Hematopoietic multipotent progenitor cell (in vitro differentiated cells): ENCODE measurements at places on chromosomes 12 and 14. TPM values are rescaled to one million over a fixed set of nuclear protein-coding genes. Genes with fewer than 3 reads are reported as not detected.
A peak's percentile ranks its signal among the peaks of the same experiment; 100 is the strongest.

The MIA2 gene
- total RNA-seq, result 7.8 TPM

The IAPP gene
- not detected for total RNA-seq

- DNase-seq, result no peak
Measured at GRCh38 chr12:120241561-120242274, 23.8 kb downstream of the PXN start.

The TCP11L2 gene
- total RNA-seq, result 60.1 TPM

GRCh38 chr12:75868501-75868900 lies 163.1 kb downstream of the PHLDA1 start:
- no peak for DNase-seq

GRCh38 chr12:8698132-8698851 lies 501 bp downstream of the RIMKLB start:
- peak; percentile 52 for DNase-seq

- no peak for DNase-seq
Measured at GRCh38 chr14:89992273-89992672, 36.5 kb downstream of the TDP1 start.

DNA sequence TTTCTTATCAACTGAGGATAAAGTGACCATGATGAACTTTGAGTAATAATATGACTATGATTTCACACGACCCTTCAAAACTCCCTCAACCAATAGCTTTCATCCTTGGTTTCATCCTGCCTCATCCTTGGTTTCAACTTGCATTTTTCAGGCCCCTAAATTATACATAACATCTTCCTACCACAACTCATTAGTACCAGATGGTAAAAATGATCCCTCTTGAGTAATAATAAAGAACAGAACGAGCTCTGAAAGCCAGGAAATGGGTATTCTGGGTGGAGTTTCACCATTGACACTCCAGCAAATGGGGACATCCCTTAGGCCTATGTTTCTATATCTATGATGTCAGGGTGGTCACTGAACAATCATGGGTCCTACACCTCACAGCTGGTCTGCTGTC lies 72.1 kb upstream of the LMNTD1 start:
- DNase-seq, result no peak

DNA sequence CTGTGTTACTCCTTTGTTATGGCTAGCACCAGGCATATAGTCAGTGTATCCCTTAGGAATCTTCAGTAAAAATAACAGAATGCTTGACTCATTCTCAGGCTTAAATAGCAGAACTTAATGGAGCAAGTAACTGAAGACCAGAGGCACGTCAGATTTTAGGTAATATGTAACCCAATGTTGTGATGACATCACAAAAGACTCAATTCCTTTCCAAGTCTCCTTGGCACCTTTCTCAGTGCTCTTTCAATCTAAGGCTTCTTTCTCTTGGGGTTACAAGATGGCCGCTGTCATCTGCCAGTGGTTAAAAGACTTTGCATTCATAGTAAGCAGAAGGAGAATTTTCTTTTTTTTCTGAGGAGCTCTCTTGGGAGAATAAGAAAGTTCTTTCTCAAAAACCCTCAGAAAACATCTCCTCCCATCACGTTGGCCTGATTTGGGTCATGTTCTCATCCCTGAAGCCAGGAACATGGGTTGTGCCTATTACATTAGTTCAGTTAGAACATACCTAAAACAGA lies 33.4 kb upstream of the DCN start:
- no peak for DNase-seq

DNA sequence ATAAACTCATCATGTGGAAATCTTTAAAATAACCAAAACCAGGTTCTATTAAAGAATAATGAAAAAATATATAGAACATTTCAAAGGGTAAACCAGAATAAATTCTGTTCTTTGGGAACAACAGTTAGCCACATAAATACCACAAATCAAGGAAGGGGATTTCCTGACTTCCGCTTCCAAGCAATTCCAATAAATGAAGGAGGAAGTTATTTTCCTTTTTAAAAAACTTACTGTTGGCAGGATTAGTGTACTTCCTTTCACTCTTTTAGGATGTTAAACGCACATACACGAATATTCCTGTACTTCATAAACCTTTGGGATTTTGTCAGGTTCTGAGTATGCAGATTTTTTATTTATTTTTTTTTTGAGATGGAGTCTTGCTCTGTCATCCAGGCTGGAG lies 13.7 kb upstream of the LIMA1 start:
- no peak for DNase-seq

- no peak for DNase-seq
Measured at GRCh38 chr14:32709027-32709426, 229.7 kb upstream of the NPAS3 start.

DNA sequence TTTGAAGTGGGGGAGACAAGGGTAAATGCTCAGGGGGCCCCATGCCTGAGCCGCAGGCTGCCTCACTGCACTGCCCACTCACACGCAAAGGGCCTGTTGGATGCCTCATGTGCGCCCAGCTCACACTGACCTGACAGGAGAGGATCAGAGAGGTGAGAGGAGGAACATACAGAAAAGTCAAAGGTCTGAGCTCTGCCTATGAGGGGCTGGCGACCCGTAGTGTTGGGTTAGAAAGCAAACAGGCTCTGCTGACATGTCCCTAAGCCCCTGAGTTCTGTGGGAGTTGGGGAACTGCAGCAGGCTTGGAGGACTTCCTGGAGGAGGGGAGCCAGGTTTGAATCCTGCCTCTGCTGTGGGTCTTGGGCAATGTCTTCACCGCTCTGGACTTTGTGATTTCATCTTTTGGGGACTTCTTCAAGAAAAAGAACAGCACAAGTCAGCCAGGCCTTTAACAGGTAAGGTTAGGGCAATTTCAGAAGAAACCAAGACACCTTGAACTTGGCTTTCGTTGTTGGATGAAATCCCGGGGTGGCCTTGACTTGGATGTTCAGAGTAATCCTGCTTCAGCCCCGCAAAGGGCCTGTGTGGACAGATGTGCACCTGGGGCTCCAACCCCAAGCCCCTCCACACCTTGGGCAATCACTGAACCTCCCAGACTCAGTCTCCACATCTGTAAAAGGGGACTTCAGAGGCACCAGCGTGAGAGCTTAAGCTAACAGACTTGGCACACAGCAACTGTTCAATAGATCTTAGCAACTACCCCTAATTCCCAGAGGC lies 116.8 kb downstream of the SCARB1 start:
- DNase-seq, result no peak

- DNase-seq, result no peak
Measured at GRCh38 chr12:107090711-107091110, 2.6 kb downstream of the CRY1 start.

The PTHLH gene
- 0.27 TPM for total RNA-seq

The B3GNT4 gene
- 0.27 TPM for total RNA-seq

- no peak for DNase-seq
Measured at GRCh38 chr12:71566655-71567054, 97.0 kb downstream of the ZFC3H1 start.

- no peak for DNase-seq
Measured at GRCh38 chr12:68290126-68290525, 36.7 kb upstream of the IL22 start.

GRCh38 chr14:37472906-37473305 lies 122.1 kb downstream of the FOXA1 start:
- DNase-seq, result no peak

DNA sequence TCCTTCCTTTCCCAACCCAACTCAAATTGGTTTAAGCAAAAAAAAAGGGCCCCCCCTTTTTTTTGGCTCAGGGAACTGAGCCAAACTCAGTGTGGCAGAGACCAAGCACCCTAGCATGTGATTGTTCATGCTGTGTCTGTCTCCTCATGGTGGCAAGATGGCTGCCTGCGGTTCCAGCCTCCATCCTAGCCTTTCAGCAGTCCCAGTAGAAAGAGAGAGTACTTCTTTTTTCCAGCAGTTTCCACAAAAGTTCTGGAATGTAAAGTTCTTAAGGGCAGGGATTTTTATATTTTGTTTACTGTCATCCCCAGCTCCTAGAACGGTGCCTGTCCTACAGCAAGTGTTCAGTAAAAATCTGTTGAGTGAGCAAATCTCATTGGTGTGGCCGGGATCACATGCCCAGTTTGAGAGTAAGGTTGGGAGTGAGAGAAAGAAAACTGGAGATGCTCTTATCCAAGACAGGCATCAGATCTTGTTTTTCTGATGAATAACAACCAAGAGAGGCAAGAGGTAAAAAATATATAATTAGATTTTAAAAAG lies 22.4 kb downstream of the CHST11 start:
- DNase-seq, result no peak

The TAS2R43 gene
- 5.4 TPM for total RNA-seq

The BAZ2A gene
- total RNA-seq, result 92.1 TPM

- DNase-seq, result no peak
Measured at GRCh38 chr14:55142466-55142865, 13.4 kb downstream of the LGALS3 start.

GRCh38 chr12:115618105-115618504 lies 659.4 kb downstream of the MED13L start:
- DNase-seq, result no peak

The PLEKHG7 gene
- total RNA-seq, result not detected

The LIN7A gene
- total RNA-seq, result 0.81 TPM

- peak; percentile 23 for DNase-seq
Measured at GRCh38 chr12:7989827-7990491, 42.6 kb upstream of the FOXJ2 start.

DNA sequence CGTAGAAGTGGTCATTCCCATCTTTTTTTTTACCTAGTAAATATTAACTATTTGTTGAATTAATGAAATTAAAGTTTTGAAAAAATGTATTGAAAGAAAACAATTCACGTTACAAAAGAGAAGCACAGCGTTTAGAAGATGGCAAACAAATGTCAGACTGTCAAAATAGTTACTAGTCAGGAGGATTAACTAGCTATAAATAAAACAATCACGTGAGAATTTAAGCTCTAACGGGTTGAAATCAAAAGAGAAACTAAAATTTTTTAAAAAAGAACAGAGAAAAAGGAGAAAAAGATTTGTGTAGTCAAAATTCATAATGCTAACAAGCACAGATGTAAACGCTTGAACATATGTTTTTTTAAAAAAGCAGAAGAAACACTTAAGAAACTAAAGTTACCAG lies 26.4 kb downstream of the DDHD1 start:
- peak; percentile 44 for DNase-seq

The NPAS3 gene
- 0.27 TPM for total RNA-seq

The ERP29 gene
- 79.4 TPM for total RNA-seq

DNA sequence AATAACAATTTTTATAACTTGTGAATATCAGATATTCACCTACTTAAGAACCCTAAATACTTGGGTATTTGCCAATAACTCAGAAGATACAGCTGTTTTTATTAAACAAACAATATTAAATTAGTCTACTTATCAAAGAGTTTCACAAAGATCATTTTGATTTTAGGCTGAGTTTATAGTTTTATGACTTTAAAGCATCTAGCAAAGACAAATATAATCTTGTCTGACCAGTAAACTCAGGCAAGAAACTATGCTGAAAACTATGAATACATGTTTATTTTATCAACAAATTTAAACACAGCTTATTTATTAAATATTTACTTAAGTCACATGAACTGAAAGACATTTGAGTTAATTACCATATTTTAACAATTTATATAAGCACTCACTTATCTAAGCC lies 18.5 kb upstream of the SERPINA1 start:
- DNase-seq, result no peak

The TEAD4 gene
- 0.27 TPM for total RNA-seq

- no peak for DNase-seq
Measured at GRCh38 chr14:34147461-34147860, 196.6 kb upstream of the EGLN3 start.

- DNase-seq, result no peak
Measured at GRCh38 chr12:81207664-81208063, 129.8 kb downstream of the ACSS3 start.

DNA sequence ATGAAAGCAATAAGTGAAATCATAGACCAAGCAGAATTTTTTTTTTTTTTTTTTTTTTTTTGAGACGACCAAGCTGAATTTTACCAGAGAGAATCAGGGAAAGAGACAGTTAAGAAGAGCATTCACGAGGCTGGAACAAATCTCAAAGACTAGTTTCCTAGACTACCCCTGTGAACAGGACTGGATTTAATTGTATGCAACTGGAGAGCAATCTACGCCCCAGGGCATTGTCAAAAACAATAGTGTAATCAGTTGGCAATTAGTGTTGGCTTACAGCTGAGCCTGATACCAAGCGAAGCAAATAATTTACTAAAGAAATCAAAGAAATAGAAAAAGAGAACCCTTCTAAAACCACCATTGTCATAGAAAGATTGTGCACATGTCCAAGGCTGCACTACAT lies 232.9 kb upstream of the CPNE8 start:
- no peak for DNase-seq

The PLD4 gene
- total RNA-seq, result 25.6 TPM

DNA sequence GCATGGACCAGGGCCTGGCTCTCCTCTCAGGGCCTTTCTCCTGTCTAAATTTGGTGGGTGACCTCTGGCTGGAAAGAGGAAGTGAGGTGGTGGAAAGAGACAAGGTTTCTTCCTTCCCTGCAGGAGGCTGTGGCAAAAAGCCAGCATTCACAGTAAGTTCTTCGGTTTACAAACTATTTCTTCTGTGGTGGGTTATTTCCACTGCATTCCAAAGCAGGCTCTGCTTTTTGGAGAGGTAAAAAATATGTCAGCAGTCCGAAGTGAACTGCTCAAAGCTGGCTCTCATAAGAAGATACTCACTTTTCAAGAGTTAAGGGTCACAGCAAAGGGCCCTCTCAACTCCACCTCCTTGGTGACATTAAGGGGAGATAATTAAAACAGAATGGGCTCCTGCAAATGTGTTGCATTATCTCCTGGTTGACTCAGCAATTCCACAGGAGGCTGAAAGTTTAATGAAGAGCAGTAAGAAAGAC lies 48.9 kb upstream of the POC1B start:
- peak; percentile 28 for DNase-seq

DNA sequence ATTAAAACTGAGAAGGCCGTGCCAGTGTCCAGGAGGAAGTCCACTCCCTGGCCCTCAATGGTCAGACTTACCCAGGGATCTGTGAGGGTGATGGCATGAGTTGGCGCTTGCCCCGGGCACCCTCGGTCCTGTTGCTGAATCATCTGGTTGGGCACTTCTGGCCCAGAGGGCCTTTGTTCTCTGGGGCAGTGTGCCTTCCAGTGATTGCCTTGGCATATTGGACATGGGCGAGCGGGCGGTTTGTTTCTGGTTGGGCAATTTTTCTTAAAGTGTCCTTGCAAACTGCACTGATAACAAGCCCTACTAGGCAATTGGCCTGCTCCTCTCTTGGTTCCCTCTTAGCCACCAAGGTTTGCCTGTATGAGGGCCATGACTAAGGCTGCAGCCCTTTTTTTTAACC lies 69.5 kb upstream of the ZDHHC17 start:
- DNase-seq, result no peak

- no peak for DNase-seq
Measured at GRCh38 chr12:26374934-26375680, 179.7 kb downstream of the SSPN start.

The PLA2G1B gene
- total RNA-seq, result 1.3 TPM
